Kidney (tissue), 22 donors: ENCODE measurements at places on chromosomes 2 and 18.

GRCh38 chr18:34710934-34711333, 836 bp downstream of the DTNA start:
- H3K4me1 ChIP-seq = no peaks in the 10 kb centered on the region
- DNase-seq = peak; percentile 84
- no peaks in the 10 kb centered on the region for H3K36me3 ChIP-seq
- H3K27ac ChIP-seq = no peak overlapping the region

DNA sequence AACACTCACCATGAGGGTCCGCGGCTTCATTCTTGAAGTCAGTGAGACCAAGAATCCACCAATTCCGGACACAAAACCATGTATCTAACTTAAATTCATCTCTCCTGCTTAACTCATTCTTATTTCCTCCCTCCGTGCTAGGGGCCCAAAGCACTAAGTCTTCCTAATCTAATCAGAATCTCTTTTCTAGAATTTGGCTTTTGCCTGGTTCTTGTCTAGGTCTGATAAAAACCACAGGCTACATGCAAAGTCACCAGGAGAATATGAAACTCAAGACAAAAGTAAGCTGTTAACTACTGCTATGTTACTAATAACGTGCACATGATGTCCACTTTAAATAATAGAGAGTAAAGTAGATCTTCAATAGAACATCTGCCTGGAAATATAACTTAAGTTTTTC, 69.9 kb downstream of the TRIP12 start:
- H3K27me3 ChIP-seq = no peaks in the 10 kb centered on the region
- no peaks in the 10 kb centered on the region for H3K4me1 ChIP-seq
- H3K36me3 ChIP-seq = peaks cover 6% of the 10 kb centered on the region
- H3K27ac ChIP-seq = no peak overlapping the region
- no peak overlapping the region for H3K4me3 ChIP-seq
- no peak for DNase-seq

DNA sequence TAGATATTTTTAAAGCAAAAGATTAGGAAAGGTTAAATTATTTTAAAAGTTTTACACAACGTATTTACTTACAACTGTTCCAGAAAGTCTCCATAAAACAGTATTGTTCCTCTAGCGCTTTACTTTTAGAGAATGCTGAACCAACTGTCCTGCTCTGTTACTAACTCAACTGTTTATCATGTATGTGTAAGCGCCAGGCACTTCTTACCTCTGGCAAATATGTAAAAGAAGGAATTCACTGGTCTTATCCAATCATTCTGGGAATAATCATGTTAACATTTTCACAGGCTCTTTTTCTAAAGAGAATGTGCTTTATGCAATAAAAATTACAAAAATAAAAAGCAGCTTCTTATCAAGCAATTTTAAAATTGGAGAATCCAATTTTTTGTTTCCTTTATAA, 68.0 kb downstream of the COBLL1 start:
- H3K4me1 ChIP-seq = no peaks in the 10 kb centered on the region
- no peak overlapping the region for H3K4me3 ChIP-seq
- H3K27me3 ChIP-seq = no peaks in the 10 kb centered on the region
- no peak overlapping the region for H3K27ac ChIP-seq

GRCh38 chr2:73836141-73836943, 7.6 kb downstream of the STAMBP start:
- H3K4me1 ChIP-seq = no peaks in the 10 kb centered on the region
- no peak overlapping the region for H3K4me3 ChIP-seq
- H3K27me3 ChIP-seq = no peaks in the 10 kb centered on the region
- H3K36me3 ChIP-seq = peaks cover 5% of the 10 kb centered on the region
- DNase-seq = no peak
- no peak overlapping the region for H3K27ac ChIP-seq

GRCh38 chr2:179071810-179072355, 21.9 kb upstream of the CCDC141 start:
- H3K36me3 ChIP-seq = no peaks in the 10 kb centered on the region
- no peak for DNase-seq
- no peaks in the 10 kb centered on the region for H3K4me1 ChIP-seq
- no peaks in the 10 kb centered on the region for H3K27me3 ChIP-seq
- H3K4me3 ChIP-seq = no peak overlapping the region
- no peak overlapping the region for H3K27ac ChIP-seq

DNA sequence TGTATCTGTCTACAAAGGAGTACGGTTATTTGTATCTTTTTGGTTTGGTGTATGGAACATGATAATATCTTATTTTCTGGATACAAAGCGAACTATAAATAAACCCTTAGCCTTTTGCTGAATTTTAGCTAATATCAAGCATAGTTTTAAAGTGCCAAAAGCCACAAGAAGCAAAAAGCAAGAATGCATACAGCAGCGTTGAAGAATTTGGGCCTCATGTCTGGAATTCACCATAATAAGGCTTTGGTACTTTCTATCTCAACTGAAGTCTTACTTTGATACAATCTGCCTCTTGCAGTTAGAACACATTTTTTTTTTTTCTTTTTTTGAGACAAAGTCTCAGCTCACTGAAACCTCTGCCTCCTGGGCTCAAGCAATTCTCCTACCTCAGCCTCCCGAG, 151.5 kb downstream of the ERBB4 start:
- no peak for DNase-seq
- H3K27me3 ChIP-seq = no peaks in the 10 kb centered on the region
- no peaks in the 10 kb centered on the region for H3K36me3 ChIP-seq
- H3K27ac ChIP-seq = no peak overlapping the region
- H3K4me1 ChIP-seq = no peaks in the 10 kb centered on the region
- H3K4me3 ChIP-seq = no peak overlapping the region

- DNase-seq = peak; percentile 79
- no peaks in the 10 kb centered on the region for H3K36me3 ChIP-seq
- H3K27ac ChIP-seq = no peak overlapping the region
Measured at GRCh38 chr18:45565280-45565970, 49.9 kb upstream of the SLC14A2 start.

- H3K4me3 ChIP-seq = no peak overlapping the region
- no peak for DNase-seq
- H3K27ac ChIP-seq = no peak overlapping the region
- H3K4me1 ChIP-seq = no peaks in the 10 kb centered on the region
Measured at GRCh38 chr2:61255580-61256437, 93.8 kb downstream of the C2orf74 start.

GRCh38 chr2:129189617-129190319, 789.7 kb upstream of the RAB6C start:
- no peaks in the 10 kb centered on the region for H3K36me3 ChIP-seq
- H3K4me1 ChIP-seq = no peaks in the 10 kb centered on the region
- no peak overlapping the region for H3K27ac ChIP-seq
- DNase-seq = no peak
- no peaks in the 10 kb centered on the region for H3K27me3 ChIP-seq

DNA sequence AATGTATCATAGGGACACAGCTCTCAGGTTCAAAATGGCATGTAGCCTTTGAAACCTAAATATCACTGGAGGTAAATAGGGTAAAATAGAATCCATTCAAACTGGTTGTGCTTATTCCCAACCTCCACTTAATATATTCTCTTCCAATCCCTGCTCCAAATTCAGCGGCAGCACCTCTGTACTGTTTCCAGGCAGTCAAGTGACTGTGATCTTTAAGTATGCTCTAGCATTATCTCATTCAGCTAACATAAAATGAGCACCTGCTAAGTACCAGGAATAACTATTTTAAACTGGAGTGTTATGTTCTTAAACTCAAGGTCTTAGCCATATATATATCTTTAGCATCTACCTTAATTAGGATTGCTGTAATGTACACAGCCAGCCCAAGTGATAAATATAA, 269.2 kb upstream of the SESTD1 start:
- no peak for DNase-seq
- H3K27me3 ChIP-seq = no peaks in the 10 kb centered on the region
- no peaks in the 10 kb centered on the region for H3K4me1 ChIP-seq
- no peak overlapping the region for H3K4me3 ChIP-seq
- no peak overlapping the region for H3K27ac ChIP-seq

- no peaks in the 10 kb centered on the region for H3K27me3 ChIP-seq
- H3K27ac ChIP-seq = no peak overlapping the region
- no peak for DNase-seq
- H3K36me3 ChIP-seq = no peaks in the 10 kb centered on the region
Measured at GRCh38 chr2:71043531-71044407, 24.7 kb upstream of the NAGK start.

DNA sequence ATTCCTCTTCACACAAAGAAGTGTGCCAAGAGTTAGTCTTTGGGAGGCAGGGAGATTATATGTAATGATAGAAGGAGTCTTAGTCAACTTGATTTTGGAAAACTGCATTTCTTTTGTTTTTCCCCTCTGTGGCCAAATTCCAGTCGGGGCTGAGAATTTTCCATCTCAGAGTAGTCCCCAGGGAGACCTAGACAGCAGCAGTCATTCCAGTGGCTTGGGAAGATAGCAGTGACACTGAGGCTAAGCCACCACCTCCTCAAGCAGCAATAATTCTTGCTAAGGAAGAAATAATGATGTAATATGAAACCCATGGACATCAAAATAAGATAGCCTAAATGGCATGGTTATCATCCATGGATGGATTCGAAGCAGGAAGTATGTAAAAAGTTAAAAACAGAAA, 21.0 kb upstream of the CCDC141 start:
- no peaks in the 10 kb centered on the region for H3K4me1 ChIP-seq
- H3K27me3 ChIP-seq = no peaks in the 10 kb centered on the region
- no peak for DNase-seq
- no peaks in the 10 kb centered on the region for H3K36me3 ChIP-seq

DNA sequence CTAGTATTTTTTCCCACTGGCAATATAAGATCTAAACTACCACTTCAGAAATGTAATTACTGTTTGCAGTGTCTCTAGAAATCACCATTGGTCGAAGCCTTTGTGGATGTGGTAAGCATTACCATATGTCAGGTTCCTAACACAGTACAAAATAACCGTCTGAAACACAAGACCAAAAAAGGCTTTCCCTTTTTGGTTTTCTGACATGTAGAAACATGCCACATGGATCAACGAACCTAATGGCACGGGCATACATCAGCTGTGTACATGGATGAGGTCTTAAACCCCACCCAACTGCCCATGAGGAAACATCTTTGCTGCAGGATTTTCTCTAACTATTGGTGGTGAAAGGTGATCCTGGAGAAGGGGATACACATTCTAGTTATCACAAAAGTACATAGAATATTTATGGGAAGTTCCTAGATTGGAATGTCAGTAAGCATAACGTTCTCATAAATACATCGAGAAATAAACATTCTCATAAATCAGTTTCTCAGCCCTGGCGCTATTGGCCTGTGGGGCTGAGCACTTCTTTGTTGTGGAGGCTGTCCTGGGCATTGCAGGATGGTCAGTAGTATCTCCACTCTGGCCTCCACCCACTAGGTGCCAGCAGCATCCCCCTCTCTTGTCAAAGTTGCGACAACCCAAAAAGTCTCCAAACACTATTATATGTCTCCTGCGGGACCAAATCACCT, 9.0 kb downstream of the VIT start:
- no peaks in the 10 kb centered on the region for H3K27me3 ChIP-seq
- no peaks in the 10 kb centered on the region for H3K4me1 ChIP-seq
- no peak overlapping the region for H3K27ac ChIP-seq
- no peak for DNase-seq
- no peaks in the 10 kb centered on the region for H3K36me3 ChIP-seq

DNA sequence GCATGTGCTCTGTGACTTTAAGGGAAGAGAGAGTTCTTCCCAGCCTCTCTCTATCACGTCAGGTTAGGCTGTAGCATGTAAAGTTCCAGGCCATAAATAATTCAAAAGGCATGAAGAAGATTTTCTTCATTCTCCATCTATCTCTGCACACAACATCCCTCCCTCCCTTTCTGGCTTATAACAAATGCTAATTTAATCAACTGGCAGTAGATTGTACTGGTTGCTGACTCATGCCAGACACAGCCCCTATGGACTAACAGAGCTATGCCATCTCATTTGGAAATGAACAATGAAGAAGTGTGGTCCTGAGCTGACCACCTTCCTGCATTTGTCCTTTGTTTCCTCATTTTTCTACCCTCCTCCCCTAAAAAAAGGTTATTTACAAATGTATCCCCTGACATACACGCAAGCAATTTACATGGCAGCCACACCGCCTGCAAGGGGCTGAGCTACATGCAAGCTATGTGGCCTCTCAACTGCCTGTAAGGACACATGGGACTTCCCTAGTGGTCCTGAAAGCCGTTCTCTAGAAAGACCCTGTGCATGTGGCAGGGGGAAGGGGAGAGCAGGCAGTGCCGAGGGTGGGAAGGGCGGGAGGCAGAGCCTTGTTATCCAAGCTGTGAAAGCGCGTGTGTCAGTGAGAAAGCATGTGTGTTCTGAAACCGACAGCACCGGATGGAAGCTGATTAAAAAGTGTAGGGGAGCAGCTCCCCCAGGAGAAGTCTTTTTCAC, 90.9 kb upstream of the KLF7 start:
- no peak overlapping the region for H3K4me3 ChIP-seq
- H3K36me3 ChIP-seq = no peaks in the 10 kb centered on the region
- H3K4me1 ChIP-seq = peaks cover 22% of the 10 kb centered on the region
- no peaks in the 10 kb centered on the region for H3K27me3 ChIP-seq
- no peak overlapping the region for H3K27ac ChIP-seq

DNA sequence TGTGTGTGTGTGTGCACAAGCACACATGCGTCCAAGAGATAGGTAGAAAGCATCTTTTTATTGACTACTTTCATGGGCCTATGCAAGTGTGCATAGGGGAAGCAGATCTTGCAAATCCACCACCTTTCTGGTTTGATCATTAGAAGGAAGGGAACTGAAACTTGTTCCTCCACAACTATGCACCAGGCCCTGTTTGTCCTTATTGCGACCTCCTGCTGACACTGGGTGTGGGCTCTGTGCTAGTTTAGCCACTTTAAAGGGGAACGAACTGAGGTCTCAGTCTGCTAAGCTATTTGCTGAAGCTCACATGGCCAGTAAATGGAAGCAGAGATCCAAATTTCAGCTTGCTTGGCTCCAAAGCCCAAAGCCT, 32.1 kb upstream of the INSIG2 start:
- H3K4me3 ChIP-seq = no peak overlapping the region
- H3K27ac ChIP-seq = no peak overlapping the region
- H3K27me3 ChIP-seq = no peaks in the 10 kb centered on the region
- no peak for DNase-seq
- no peaks in the 10 kb centered on the region for H3K4me1 ChIP-seq

- no peaks in the 10 kb centered on the region for H3K27me3 ChIP-seq
- H3K4me3 ChIP-seq = no peak overlapping the region
- DNase-seq = no peak
- H3K36me3 ChIP-seq = no peaks in the 10 kb centered on the region
- H3K27ac ChIP-seq = no peak overlapping the region
- H3K4me1 ChIP-seq = peaks cover 11% of the 10 kb centered on the region
Measured at GRCh38 chr2:108594132-108594981, 60.1 kb downstream of the LIMS1 start.

DNA sequence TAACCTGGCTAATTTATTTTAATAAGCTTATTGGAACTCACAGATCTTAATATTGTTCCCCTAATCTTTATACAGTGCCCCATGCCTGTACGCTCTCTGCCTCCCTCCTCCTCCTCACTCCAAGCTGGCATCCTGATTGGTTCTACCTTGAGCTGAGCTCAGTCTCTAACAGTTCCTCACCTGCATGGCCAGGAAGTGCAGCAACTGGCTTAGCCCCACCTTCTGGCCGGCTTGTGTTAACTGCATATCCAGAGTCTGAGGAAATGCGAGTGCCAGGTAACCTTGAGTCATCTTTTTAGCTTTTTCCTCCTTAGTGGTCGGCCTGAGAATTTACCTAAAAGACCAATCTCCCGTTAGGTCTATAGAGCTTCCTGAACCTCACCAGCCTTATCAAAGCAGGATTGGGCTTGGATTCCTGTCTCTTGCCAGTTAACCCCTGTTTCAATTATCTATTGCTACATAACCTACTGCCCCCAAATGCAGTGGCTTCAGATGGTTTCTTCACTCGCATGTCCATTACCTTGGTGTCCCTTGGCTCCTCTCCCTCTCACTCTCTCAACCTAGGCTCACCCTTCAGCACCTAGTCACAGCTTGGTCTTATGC, 89.5 kb upstream of the STK39 start:
- no peak overlapping the region for H3K27ac ChIP-seq
